ENCODE measurements at places on chromosomes 3 and 15.

- no peak for DNase-seq
These were observed 113.8 kb downstream of the ANP32A start for GRCh38 chr15:68706931-68707330.

DNA sequence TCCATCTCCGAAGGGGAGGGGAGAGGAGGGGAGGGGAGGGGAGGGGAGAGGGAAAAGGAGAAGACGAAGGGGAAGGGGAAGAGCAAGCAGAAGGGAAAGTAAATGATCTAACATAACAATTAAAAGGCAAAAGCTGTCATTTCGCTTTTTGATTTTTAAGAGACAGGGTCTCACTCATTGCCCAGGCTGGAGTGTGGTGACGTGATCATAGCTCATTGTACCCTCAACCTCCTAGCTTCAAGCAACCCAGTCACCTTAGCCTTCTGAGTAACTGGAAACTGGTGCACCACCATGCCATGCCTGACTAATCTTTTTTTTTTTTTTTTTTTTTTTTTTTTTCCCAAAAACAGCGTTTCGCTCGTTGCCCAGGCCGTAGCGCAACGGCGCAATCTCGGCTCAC, 22.6 kb downstream of the ADAM10 start:
- DNase-seq, result no peak

- no peak for DNase-seq
These were observed 164.0 kb downstream of the CHST2 start for GRCh38 chr3:143283432-143284128.

GRCh38 chr3:55059027-55059629, 131.3 kb upstream of the LRTM1 start:
- DNase-seq, result no peak

DNA sequence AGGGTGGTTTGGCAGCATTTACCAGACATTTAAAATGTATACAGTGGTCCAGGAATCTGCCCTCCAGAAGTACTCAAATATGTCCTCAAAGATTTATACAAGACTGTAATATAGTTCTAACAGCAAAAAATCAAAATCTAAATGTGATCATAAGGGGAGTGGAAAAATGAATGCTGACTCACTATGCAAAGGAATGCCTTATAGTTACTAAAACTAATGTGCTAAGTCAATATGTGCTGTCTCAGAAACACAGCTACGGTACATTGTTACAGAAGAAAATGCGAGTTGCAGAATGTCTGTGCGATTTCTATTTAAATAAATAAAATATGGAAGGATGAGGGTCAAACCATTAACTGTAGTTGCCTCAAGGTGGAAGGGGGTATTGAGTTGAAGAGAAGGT, 230.1 kb upstream of the UBE2E1 start:
- no peak for DNase-seq

DNA sequence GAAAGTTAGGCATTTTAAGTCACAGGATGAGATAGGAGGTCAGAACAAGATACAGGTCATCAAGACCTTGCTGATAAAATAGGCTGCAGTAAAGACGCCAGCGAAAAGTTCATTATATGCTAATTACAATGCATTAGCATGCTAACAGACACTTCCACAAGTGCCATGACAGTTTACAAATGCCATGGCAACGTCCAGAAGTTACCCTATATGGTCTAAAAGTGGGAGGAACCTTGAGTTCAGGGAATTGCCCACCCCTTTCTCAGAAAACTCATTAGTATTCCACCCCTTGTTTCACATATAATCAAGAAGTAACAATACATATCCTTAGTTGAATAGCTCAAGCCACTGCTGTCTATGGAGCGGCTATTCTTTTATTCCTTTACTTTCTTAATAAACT, 92.7 kb upstream of the PLXND1 start:
- no peak for DNase-seq

DNA sequence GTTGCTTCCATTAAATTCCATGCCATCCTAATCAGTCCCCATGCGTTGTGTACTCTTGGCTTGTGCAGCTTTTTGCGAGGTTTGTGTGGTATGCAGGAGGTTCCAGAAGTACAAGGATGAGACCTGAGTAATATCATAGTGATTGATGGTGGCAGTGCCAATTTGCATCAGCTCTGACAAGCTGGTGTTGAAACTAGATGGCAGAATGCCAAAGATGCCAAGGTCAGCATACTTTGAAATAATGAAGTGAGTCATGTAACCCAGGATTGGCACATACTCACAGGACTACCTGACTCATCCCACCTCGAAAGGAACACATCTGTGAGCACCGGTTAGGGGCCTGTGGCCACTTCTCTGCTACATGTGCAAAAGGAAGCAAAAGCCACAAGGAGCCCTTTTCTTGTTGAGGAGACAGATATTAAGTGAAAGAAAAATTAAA, 14.3 kb downstream of the KAT2B start:
- peak; percentile 96 for DNase-seq

GRCh38 chr15:69511015-69511414, 58.4 kb downstream of the RPLP1 start:
- no peak for DNase-seq

DNA sequence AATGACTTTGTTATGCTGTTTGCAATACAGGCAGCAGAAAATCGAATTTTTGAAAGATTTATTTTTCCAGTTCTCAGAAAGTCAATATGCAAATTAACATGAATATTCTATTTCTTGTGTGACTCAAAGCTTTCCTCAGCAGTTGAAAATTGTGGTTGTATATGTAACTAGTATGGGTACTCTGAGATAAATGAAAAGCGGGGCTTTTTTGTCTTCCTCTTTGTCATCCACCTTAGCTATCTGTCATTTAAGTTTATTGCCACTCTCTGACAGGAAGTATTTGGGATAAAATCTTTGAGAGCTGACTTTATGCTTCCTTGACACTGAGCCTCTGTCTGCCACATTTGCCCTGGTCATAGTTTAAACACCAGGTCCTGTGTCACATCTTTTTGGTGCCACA, 91.5 kb downstream of the ATG7 start:
- DNase-seq, result no peak

GRCh38 chr3:63400246-63400860, 122.2 kb downstream of the SYNPR start:
- peak; percentile 81 for DNase-seq
